ENCODE measurements at places on chromosomes 7 and 10.

DNA sequence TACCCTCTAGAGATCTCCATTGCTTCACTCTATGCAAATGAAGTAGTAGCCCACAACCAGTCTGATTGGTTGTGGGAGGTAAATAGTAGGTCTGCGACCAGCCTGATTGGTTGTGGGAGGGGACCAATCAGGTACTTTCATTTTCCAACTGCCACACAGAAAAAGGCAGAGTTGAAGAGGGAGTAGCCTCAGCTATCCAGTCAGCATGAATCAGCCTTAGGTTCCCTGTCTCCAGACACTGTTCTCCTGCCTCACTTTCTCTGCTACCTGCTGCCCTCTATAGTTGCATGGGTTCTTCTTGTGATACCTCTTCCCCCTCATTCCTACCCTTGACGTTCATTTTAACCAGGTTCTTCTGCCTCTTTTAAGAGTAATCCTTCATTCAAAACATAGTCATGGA is 114.5 kb upstream of the LYZL1 start:
- no peak for DNase-seq

DNA sequence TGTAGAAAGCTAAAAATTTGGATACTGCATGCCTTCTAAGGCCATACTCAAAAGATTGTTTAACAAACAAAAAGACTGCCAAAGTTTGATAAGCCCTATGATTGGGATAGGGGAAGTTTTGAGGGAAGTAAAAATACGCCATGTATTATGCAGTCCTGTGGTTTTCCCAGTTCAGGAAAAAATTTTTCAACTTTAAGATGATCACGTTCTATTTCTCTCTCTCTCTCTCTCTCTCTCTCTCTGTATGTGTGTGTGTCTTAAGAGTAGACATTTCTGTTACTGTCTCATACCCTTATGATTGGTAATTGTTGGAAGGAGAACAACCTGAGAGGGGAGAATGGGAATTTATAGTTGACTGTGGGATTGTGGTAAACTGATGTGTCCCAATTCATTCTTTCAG is 69.1 kb upstream of the CYP26C1 start:
- DNase-seq = no peak

- no peak for DNase-seq
These were observed 124.2 kb downstream of the TES start for GRCh38 chr7:116334555-116334954.

DNA sequence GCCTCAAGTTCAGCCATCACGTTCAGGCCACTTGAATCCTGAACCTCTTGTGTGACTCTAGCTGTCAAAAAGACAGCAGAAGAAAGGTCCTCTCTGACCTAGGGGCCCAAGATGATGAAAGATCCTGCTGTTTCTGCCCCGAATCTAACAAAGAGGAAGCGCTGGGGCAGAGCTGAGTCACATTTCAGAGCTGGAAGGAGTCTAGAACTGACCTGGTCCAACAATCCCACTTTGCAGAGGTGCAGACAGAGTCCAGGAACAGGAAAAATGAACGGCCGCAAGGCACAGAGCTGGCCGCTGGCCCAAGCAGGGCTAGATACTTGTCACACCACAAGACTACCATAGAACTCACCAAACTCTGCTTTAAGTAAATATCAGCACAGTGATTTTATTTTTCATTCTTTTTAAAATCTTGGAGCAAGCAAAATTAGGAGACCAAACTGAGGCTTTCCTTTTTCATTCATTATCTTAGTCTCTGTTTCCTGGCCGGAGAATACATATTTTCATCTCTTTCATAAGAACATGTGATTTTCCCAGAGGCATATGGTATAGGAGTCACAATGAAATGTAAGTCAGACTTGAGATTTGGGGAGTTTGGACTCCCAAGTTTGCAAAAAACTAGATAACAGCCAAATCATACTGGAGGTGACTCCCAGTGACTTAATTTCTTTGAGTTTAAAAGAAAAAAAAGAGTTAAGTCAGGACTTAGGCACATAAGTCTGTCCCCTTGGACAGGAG is 52.8 kb downstream of the CHST15 start:
- DNase-seq = no peak

GRCh38 chr7:78073609-78074382 is 275.2 kb downstream of the PHTF2 start:
- no peak for DNase-seq

Data from stimulated activated CD8-positive, alpha-beta memory T cell treated with anti-CD3 and anti-CD28 coated beads, Interleukin-2, amount 100 ng/mL, for 48 hours (primary cell).